ENCODE measurements at places on chromosomes 3 and 15.

DNA sequence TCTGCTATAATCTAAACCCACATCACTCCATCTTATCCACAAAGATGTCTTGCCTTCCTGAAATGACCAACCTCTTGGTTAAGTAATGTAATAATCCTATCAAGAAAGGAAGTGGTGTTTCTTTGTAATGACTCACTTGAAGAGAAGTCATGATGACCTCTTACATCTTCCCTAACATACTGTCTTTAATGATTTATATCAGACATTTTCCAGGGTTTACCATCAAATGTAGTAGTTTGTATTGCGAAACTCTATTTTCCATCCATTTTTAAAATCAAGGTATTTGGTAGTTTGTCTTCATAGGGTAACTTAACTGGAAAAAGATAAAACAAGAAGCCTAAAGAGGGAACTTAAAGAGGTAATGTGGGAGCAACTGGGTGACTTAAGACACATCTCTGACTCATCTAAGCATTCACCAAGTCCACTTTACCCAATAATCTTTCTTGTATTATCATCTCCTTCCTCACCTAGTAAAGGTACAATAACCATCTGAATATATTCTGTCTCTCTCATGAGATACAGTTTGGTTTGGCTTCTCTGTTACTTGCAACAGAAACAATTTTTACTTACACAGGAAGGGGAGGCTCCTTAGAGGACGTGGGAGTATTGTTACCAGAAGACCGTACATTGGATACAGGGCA lies 5.7 kb upstream of the MAPK6 start:
- DNase-seq = no peak

GRCh38 chr3:39809995-39810595 lies 686 bp downstream of the MYRIP start:
- DNase-seq = no peak

GRCh38 chr3:14234251-14235002 lies 55.8 kb downstream of the LSM3 start:
- DNase-seq = no peak

DNA sequence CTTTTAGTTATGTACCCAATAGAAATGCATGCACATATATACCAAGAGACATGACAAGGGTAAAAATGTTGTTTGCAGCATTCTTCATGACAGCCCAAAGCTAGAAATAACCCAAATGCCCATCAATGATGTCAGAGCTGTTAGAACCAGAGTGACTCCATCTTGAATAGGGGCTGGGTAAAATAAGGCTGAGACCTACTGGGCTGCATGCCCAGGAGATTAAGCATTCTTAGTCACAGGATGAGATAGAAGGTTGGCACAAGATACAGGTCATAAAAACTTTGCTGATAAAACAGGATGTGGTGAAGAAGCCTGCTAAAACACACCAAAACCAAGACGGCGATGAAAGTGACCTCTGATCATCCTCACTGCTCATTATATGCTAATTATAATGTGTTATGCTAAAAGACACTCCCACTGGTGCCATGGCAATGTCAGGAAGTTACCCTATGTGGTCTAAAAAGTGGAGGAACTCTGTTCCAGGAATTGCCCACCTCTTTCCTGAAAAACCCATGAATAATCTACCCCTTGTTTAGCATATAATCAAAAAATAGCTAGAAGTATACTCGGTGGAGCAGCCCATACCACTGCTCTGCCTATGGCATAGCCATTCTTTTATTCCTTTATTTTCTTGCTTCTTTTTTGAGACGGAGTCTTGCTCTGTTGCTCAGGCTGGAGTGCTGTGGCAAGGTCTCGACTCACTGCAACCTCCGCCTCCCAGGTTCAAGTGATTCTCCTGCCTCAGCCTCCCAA lies 32.9 kb downstream of the ZBTB11 start:
- peak; percentile 8 for DNase-seq

- DNase-seq = no peak
These were observed 283.8 kb upstream of the RGMA start for GRCh38 chr15:93372865-93373223.

- DNase-seq = no peak
These were observed 35.1 kb upstream of the ADPGK start for GRCh38 chr15:72818632-72819031.
